GM13976 (cell line): ENCODE measurements at places on chromosomes 5 and 9.

DNA sequence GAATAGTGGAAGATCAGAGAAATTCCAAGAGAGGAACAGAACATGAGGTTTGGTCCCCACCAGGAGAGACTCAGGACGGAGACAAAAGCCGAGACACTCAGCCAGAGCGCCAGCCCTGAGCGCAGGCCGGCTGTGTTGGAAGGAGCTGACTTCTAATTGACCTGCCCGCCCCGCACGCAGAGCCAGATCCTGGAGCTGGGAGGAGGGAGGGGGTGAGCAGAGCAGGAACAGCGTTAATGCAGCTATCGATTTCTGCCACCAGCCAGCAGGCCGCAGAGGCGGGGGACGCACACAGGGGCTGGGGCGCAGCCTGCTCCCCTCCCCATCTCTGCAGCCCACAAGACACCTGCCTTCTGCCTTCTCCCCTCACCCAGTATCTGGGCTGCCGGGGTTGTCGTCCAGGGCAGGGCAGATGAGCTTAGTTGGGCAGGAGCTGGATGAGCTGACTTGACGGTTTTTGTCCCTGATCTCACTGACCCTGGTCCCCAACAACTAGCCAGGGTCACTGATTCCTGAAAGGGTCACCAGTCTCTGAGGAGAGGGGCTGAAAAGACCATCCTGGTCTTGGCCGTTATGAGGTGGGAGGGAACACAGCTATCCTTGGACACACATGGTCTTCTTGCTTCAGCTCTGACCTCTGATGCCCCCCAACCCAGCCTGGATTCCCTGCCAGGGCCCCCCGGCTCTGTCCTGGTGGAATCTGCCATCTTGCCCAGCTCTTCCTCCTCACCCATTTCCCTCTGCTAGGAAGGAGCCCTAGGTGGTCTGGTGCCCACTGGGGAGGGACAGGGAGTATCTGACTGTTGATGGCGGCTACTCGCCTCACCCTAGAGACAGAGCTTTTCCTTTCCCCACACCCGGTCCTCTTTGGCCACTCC lies 29.8 kb downstream of the CXXC5 start:
- no peak for DNase-seq

- DNase-seq = no peak
Observed at GRCh38 chr9:97689401-97690180, 7.5 kb downstream of the XPA start.

DNA sequence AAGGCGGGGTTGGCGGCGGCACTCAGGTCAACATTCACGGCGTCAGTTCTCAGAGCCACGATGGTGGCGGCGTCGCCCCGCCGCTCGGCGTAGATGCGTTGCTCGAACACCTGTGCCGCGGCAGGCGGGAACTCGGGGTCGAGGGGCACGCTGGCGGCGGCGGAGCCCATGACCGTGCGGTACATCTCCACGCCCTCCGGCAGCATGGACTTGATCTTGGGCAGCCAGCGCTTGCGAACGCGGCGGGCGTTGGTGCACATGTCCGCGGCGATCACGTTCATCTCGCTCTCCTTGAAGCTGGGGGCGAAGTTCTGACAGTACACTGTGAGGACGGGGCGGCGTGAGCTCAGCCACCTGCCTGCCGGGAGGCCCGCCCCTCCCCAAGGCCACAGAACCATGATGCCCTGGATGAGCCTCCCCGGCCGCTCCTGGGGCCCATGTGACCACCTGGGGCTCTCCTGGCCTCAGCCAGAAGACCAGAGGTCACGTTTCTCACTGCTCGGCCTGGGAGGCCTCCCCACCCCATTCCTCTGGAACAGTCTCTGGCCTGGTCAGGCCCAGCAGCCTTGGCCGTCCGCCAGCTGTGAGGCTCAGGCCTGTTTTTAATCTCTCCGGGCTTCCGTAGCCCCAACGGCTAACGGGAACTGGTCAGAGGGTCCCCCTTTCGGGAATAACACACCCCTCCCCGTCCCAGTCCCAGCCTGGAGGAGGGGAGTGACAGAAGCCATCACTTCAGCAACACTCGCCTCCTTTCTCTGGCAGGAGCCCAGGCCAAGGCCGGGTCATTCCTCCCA lies 50.7 kb upstream of the UBAC1 start:
- DNase-seq = no peak

- DNase-seq = no peak
Observed at GRCh38 chr5:127358740-127359139, 68.1 kb downstream of the MEGF10 start.

- no peak for DNase-seq
Observed at GRCh38 chr9:3708751-3709150, 182.9 kb upstream of the RFX3 start.

- no peak for DNase-seq
Observed at GRCh38 chr9:127975376-127976315, 5.1 kb downstream of the EEIG1 start.

- DNase-seq = no peak
Observed at GRCh38 chr9:69322256-69322655, 2.8 kb upstream of the ENTREP1 start.

GRCh38 chr5:77852514-77853352 lies 76.6 kb upstream of the TBCA start:
- DNase-seq = peak; percentile 85

GRCh38 chr5:132098151-132098594 lies 24.6 kb downstream of the CSF2 start:
- DNase-seq = no peak

DNA sequence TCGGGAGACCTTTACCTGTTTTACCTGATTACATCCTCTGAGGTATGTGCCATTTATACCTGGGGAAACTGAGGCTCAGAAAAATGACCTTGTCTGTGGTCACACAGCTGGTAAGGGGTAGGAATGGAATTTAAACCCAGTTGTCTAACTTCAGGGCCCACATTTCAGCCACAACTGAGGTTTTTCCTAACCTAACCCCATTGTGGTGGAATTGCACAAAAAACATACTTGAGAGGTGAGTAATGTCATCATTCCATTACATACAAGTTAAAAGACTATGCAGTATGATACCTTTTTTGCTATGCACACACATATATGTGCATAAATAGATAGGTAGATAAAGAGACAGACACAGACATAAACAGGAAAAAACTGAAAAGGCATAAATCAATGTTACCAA lies 14.1 kb downstream of the FGF1 start:
- DNase-seq = no peak

GRCh38 chr9:11779971-11780370 lies 913.2 kb upstream of the TYRP1 start:
- DNase-seq = no peak
